Muscle of back (tissue), 13 donors: ENCODE measurements at places on chromosomes 2 and 18. TPM values are rescaled to one million over a fixed set of nuclear protein-coding genes. Genes with fewer than 3 reads are reported as not detected.

The SPC25 gene
- 9.5 TPM for polyA plus RNA-seq

The ARHGEF33 gene
- 1.0 TPM for polyA plus RNA-seq

The CTNNA2 gene
- 0.32 TPM for polyA plus RNA-seq

The RUFY4 gene
- 0.07 TPM for polyA plus RNA-seq

The PARD3B gene
- polyA plus RNA-seq: 7.0 TPM
